HFF-Myc (cell line): ENCODE measurements at places on chromosomes 5 and 9.

DNA sequence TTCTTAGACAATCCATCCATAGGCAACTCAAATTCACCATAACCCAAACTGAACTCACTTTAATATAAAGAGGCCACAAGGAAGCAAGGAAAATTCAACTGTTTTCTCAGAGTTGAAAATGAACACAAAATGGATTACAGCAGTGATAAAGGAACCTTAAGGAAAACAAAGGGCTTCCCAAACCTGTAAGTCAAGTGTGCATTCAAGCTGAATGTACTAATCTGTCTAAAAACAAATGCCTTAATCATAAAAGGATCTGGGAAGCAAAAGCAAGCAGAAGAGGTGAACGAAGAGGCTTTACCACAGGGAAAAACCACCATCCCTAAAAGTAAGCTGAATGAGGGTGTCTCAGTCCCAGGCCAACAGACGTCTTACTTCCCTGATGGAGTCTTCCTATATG is 13.6 kb downstream of the FBXW11 start:
- no peak for DNase-seq

DNA sequence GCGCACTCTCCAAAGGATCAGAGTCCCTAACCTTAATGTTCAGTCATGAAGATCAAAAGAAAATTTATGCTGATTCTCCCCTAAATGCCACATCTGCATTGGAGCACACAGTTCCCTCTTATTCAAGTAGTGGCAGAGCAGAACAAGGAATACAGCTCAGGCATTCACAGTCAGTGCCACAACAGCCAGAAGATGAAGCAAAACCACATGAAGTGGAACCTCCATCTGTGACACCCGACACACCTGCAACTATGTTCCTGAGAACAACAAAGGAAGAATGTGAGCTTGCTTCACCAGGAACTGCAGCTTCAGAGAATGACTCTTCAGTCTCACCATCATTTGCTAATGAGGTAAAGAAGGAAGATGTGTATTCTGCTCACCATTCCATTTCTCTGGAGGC is 40.0 kb downstream of the CMYA5 start:
- DNase-seq, result no peak

- DNase-seq, result no peak
Observed at GRCh38 chr5:157273131-157273556, 7.2 kb downstream of the CYFIP2 start.

DNA sequence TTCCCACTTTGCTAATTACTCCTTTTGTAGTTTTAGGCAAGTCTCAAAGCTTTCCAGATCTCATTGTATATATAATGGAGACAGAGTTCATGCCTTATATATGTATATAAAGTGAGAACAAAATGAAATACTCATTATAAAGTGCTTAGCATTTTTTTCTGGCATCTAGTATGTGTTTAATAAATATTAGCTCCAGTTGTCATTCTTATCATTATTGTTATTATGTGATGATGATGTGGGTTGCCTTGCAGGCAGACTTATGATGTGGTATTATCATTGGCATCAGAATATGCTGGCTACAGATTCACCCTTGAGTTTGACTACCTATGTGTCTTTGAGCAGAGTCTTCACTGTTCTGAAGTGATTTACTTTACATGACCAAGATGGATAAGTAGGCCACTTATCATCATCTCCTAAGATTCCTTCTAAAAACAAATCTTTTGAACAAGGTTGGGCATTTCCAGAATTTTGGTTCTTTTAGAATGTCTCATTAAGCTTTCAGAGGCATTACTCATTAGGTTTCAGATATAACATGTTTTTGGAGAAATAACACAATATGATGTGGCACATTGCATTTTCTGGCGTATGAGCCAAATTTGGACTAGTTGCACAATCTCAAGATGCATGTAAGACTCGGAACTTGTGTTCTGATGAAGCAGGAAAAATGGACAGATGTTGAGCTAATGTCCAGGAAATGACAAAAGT is 145.6 kb upstream of the TNC start:
- DNase-seq, result no peak

GRCh38 chr5:32298059-32298415 is 14.7 kb downstream of the MTMR12 start:
- no peak for DNase-seq

DNA sequence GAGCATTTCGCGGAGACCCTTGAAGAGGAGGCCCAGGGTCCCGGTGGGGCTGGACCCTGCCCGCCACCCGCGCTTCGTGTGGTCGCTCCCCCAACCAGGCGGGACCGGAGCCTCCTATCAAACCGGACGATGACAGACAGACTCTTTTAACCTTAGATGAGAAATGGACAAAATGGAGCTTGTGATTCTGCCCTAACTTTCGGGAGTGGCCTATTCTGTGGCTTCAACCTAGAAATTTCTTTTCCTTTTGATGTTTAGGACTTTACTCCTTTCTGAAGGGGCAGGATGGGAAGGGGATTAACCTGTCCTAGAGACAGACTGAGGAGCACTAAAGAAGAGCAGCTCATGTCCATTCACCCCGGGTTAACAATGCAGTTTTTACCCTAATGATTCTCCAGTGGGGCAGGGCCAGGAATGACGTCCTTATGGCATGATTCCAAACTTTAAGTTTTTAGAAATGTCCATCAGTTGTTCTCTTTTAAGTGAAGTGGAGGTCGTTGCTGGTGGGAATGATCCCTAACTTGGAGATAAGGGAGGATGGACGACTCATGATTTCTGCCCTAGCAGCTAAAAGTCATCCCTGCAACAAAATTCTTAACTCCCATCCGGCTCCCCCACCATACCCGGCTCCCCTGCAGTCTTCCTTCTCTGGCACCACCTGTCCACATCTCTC is 1.0 kb downstream of the NIPSNAP3A start:
- DNase-seq, result no peak
